ENCODE measurements at places on chromosomes 2 and 18.

GRCh38 chr2:171279983-171280790 is 119.5 kb upstream of the TLK1 start:
- no peak for DNase-seq

GRCh38 chr2:168525020-168525419 is 68.9 kb downstream of the CERS6 start:
- DNase-seq = no peak

DNA sequence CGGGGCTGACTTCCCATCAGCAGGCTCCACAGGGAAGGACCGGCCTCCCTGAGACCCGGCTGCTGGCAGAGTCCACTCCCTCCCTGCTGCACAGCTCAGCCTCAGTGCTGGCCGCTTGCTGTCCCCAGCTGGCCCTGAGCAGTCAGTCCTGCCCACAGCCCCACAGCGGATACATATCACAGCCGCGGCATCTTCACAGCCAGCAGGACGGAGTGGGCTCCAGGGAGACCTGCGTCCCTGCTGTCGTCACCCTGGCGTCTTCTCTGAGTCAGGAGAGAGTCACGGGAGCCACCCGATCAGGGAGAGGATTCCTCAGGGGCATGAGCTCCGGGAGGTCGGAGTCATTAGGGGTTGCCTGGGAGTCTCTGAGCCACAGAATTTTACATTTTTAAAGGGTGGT is 13.1 kb upstream of the SNTG2 start:
- DNase-seq = peak; percentile 64

- no peak for DNase-seq
Measured at GRCh38 chr2:103346780-103347179, 584.9 kb downstream of the TMEM182 start.

GRCh38 chr18:35073186-35074105 is 32.2 kb downstream of the MAPRE2 start:
- no peak for DNase-seq

DNA sequence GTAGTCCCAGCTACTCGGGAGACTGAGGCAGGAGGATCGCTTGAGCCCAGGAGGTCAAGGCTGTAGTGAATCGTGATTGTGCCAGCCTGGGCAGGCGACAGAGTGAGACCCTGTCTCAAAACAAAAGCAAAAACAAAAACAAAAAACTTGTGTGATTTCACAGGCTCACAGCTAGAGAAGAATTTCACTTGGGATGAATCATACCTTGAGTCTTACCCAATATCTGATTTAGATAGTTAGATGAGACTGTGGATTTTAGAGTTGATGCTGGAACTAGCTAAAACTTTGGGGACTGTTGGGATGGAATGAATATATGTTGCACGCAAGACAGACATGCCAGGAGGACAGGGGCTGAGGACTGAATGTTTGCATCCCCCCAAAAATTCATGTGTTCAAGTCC is 4.4 kb downstream of the ANKRD29 start:
- DNase-seq = no peak

Measured in AG04449 (cell line).